ENCODE measurements at places on chromosomes 6 and 20.

DNA sequence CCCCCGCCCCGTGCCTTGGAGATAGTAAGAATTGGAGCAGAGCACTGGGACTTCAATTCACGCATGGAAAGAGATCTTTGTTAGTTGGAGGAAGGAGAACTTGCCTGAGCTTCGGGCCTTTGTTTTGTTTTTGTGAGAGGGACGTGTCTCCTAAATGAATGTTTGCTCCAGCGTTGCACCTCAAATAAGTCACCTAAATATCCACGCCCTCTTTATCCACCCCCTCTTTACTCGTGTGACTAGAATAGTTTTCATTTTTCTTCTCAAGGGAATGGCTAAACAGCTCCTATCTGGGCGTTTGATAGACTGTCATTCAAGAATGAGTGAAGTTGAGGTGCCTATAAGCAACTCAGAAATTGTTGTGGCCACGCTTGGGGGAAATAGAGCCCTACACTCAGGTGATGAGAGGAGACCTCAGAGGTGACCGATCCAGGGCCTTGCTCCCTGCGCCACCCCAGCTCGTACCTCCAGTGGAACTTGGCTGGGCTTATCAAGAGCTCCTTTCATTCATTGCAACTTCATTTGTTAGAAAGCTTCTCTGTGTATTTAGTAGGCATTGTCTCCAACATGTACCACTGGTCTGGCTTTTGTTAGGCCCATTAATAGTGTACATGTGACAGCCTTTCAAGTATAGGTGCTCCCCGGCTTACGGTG lies 861 bp downstream of the PCMTD2 start:
- DNase-seq: no peak

- no peak for DNase-seq
Measured at GRCh38 chr6:104324301-104324700, 535.4 kb downstream of the HACE1 start.

DNA sequence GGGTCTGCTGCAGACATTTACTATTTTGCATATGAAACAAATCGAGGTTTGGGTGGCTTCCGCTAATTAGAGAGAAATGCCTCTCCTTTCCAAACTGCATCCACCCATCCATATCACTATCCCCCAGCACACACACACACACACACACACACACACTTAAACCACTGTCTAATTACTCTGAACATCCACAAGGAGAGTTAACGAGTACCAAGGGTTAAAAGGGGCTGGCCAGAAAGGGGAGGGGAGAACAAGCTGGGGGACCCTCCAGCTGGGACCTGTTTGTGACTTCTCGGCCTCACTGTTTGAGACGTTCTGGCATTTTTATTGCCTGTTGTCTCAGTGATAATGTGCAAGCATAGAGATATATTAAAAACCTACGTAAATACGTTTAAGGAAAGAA lies 261.2 kb downstream of the FOXC1 start:
- no peak for DNase-seq

GRCh38 chr6:80637312-80637711 lies 530.8 kb downstream of the BCKDHB start:
- no peak for DNase-seq

DNA sequence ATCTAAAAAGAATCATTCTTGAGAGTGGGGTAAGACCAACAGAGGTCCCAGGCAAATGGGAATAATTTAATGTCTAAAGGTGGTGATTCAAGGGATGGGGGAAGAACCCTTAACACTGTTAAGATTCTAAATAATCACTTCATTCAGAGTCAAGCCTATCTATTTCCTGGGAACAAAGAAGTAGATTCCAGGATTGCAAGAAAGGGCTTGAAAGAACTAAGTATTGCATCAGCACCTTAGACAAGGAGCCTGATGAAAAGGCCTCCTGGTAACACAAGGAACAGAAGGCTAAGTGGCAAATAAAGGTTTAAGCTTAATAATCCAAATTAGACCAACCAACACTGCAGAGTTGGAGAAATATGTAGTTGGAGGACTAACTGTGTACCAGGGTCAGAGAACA lies 620.7 kb upstream of the BTBD3 start:
- DNase-seq: no peak

- no peak for DNase-seq
Measured at GRCh38 chr20:16917636-16918035, 169.5 kb downstream of the OTOR start.

All from NCI-H1694 (cell line).